ENCODE measurements at places on chromosomes 4 and X.

DNA sequence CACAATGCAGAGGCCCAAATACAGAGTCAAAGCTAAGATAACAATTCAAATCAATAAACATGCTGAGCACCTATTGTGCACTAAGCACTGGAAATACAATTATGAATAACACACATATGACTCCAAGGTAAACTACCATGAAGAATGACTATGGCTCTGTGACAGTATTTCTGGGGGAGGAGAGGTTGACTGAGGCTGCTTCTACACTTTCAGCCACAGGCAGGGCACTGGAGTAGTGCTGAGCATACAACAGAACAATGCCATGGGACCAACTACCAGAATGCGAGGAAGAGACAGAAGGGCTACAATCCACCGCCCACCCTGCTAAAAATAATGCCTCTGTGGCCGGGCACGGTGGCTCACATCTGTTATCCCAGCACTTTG, 13.7 kb downstream of the TEC start:
- DNase-seq: no peak

- DNase-seq: no peak
Measured at GRCh38 chr4:16820329-16820728, 78.1 kb downstream of the LDB2 start.

DNA sequence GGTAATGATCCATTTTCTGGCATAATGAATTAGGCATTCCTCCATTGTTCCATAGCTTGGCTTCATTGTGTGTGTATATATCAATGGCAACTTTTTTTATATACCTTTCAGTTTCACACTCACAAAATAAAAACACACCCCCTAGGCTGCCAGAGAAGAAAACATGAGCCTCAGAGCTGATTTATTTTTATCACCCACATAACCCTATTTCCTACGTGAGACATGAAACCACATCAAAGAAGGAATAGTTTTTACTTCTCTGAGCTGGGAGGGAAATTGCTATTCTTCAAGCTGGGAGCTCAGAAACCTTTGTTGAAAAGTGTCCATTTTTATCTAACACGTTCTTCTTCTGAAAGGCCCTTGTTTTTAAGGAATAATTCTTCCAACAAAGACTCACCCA, 126.7 kb upstream of the RAI2 start:
- DNase-seq: no peak

DNA sequence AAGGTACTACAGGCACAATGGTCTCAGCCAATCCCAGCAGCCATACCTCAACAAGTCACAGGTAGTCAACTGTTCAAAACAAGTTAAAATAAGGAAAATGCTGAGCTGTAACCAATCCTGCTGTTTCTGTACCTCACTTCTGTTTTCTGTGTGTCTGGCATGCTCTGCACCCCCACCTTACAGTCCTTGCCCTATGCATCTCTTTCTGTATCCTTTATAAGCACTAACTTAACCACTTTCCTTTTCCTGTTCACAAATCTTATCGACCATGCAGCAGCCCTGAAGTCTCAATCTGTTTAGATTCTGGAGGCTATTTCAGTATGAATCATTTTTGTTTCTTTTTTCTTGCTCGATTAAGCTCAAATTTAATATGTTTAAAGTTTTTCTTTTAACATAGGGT, 12.5 kb upstream of the FAM13A start:
- DNase-seq: no peak

GRCh38 chr4:620851-621261, 4.5 kb upstream of the PDE6B start:
- no peak for DNase-seq

DNA sequence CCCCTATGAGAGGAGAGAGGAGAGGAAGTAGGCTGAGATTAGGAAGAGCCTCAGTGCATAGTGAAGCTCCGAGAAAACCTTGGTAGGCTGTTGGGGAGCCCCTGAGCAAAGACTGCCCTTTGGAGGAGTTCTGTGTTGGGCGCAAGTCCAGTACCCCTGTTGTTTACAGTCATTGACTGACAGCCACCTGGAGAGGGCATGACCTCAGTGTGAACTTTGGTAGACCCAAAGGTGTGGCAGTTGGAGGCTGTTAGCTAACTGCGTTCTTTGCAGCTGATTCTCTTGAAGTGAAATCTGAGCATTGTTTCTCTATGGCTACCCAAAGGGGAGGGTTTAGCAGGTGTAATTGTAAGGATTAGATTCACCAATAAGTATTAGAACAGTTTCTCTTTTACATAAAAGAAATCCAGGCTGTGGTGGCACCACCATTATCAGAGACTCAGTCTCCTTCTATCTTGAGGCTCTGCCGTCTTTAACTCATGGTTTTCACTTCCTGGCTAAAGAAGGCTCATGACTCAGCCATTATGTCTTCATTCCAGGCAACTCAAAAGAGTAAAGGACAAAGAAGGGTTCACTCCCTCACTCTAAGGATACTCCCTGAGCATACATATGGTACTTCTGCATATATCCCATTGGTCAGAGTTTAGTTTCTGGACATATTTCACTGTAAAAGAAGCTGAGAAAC, 33.4 kb downstream of the ANXA3 start:
- DNase-seq: no peak

- DNase-seq: peak; percentile 77
Measured at GRCh38 chr4:83639849-83640493, 104.1 kb downstream of the GPAT3 start.

- DNase-seq: no peak
Measured at GRCh38 chr4:20166544-20166943, 85.2 kb upstream of the SLIT2 start.

DNA sequence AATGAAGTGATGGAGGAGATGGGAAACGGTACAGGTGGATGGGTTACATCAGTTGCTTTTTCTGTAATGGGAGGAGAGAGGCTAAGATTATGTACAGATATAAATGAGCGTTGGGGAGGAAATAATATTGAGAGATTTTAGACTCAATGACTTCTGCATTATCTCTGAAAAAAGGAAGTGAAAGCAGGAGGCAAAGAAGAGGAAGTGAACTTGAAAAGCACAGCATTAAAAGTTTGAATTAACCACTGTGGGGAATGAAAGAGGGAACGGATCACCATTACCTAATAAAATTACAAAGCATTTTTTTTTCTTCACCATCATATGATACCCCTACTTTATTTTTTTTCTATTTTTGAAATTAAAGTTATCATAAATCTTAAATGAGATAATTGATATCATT, 1025.5 kb downstream of the RPA4 start:
- no peak for DNase-seq

DNA sequence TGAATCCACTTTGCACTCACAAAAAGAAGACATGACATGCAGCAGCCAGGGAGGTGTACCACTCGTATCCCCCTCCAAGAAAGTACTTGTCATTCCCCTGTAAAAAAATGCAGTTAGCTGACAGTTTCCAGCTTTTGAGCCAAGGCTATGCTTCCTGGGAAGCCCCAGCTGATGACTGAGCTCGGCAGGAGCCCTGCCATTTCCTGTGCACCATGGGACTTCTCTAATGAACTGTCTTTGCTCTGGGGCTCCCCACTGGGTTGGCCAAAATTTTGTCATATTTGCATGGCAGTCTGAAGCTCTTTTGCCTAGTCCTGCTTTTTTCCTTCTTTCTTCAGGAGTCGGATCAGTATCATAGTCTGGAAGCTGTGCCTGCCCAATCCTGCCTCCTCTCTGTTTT, 104.5 kb upstream of the MAOA start:
- DNase-seq: no peak

DNA sequence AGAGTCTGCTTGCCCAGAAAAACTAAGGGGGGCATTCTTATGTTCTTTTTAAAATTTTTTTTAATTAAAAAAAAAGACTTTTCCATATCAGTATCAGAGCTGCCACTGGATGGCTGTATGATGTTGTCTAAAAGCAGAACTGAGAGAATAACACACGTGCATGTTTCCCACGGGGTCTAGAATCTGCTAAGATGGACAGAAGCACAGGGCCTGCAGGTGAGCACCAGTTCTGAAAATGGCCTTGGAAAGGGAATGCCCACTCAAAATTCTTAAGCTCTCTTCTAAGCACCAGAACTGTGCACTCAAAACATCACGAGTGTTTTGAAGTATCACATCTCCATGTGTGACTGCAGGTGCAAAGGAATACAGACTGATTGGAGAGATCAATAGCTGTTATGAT, 61.1 kb downstream of the ARAP2 start:
- no peak for DNase-seq

DNA sequence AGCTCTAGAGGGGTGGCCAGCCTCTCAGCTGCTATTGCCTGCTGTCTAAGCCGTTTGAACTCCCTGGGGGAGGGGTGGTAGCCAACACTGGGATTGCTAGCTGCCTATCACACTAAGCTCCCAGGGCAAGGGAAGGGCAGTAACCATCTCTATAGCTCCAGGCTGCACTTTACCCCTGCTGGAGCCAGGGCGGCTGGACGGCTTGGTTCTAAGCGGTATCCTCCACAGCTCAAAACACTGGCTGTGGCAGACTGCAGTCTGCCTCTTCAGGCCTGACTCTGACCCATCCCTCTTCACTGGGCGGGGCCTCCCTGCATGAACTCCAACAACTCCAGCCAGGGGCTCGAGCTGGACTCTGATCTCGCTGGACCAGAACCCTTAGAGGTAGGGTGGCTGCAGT, 55.3 kb upstream of the GNRHR start:
- no peak for DNase-seq

- peak; percentile 61 for DNase-seq
Measured at GRCh38 chr4:4480685-4481398, 61.0 kb downstream of the STX18 start.

DNA sequence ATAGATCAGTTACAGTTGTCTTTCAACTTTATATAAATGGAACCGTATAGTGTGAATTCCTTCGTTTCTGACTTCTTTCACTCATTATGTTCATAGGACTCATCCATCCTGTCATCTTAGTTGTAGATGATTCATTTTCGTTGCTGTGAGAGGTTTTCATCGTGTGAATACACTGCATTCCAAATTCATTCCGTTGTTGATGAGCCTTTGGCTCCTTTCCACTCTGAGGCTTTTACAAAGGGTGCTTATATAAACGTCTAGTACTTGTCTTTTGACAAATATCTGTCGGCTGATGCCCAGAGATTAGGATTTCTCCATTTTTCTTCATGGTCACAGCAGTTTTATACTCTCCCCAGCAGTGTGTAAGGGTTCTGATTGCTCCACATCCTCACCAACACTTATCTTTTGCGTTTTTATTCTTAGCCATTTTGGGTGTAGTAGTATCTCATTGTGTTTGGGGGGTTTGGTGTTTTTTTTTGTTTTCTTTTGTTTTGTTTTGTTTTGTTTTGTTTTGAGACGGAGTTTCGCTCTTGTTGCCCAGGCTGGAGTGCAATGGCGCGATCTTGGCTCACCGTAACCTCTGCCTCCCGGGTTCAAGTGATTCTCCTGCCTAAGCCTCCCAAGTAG, 48.6 kb downstream of the LRP2BP start:
- DNase-seq: no peak

Measured in AG10803 (cell line).